ENCODE measurements at places on chromosomes 7 and 10.

DNA sequence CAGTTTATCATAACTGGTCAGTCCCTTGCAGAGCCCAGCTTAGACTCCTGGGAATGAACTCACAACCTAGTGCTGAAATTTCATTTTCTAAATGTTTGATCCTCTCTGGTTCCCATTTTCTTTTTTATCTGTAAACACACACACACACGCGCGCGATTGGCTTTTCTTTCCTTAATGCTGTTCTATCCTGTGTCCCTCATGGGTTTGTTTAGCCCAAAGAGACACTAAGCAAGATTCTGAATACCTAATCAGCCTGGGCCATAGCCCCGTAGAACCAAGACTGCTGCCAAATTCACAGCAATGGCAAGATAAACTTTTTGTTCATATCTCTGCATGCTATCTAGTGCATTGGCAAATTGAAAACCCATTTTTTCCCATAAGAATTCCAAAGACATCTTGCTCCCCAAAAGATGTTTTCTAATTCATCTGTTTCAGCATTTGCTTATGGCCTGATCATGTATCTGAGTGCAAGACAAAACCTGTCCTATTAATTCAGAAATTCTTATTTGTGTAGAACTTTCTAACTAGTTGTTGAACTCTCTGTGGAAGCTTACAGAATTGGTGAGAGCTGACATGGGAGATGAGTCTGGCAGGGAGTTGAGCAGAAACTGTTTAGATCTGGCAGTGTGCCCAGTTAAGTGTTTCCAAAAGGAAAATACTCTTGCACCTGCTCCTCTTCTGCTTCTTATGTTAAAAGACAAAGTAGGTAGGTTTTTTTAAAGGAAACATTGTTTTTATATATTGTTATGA lies 1.8 kb upstream of the IFIT1 start:
- no peak for DNase-seq

- DNase-seq = no peak
Measured at GRCh38 chr10:90817128-90817889, 40.5 kb downstream of the HTR7 start.

DNA sequence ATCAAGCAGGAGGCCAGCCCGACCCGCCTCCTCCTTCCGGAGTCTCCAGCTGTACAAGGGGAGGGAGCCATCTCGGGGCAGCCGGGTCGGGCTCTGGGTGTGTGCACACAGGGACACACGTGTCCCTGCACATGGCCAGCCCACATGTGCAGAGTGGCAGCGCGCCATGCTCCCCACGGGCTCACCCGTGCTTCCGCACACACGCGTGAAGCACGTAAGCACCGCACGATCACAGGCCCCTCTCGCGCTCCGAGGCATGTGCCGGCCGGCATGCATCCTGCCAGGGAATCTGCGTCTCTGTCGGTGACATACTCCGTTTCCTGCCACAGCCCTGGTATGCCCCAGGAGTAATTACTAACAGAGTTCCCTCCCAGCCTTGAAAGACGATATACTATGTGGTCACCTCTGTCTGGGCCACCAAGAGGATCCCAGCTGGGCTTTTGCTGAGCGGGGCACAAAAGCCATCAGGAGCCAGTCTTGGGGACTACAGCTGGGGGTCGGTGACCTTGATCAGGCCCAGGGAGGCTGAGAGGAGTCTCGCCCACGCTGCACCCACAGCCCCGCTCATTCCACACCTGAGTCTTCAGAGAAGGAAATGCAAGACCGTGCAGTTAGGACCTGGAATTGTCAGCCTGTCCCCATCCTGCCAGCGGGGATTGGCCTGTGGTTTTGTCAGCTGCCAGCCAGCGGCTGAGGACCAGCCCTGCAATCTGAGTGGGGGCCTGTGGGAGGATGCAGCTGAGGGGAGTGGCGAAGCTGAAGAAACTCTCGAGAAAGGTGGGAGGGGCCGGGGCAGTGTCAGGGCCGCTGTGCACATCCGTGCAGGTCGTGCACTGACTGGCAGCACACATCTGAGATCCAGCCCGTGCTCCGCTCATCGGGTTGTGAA lies 11.0 kb upstream of the LFNG start:
- no peak for DNase-seq

GRCh38 chr7:155534691-155535090 lies 11.7 kb downstream of the CNPY1 start:
- DNase-seq = no peak

GRCh38 chr7:131302876-131303707 lies 24.6 kb upstream of the MKLN1 start:
- DNase-seq = peak; percentile 12

- no peak for DNase-seq
Measured at GRCh38 chr7:157814931-157815705, 478.3 kb downstream of the DNAJB6 start.

DNA sequence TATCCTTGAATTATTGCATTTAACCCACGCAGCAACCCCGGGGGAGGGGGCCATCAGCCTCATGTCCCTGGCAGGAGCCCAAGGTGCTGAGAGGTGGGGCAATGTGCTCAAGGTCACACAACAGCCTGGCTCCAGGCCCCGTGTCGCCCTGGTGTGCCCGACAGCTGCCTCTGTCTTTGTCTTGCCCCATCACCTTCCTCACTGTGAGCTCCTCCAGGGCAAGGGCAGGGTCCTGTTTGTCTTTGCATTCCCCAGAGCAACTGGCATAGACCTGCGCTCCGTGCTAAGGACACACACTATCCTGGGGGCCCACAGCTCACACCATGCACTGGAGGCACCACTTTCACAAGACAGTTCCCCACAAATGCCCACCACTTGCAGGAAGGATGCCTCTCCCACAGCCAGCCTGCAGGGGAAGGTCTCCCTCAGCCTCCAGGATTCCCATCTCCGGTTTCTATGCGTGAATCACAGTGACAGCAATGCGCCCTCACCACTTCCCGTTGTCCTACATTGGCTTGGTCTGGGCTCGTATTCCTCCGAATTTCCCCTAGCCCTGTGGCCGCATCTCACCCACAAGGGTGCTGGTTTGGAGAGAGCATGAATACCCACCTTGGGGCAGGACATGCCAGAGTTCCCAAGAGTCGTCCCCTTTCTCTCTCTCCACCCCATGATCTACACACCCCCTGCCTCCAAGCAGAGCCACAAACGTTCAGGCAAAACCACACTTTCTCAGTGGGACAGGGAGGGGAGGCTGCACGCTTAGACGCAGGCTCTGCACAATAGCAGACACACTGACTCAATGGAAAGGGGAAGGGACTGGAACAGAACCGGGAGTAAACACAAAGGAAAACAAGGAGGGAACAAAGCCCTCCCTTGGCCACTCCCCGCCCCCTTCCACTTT lies 10.3 kb downstream of the ITPRIP start:
- DNase-seq = no peak

DNA sequence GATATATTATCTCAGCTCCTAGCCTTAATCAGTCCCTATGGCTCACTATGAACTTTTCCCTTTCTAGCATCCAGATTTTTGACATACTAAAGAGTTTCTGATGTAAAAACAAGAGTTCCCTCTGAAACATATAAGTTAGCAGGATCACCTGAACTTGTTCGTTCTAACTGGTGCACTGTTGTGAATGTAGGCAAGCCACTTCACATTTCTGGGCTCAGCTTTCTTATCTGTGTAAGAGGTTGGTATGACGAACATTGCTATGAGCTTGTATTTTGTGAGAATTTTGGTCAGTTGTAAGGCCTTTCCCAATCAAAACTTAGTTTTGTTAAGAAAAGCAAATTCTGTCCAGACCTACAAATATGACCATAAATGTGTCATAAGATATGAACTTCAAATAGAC lies 46.1 kb downstream of the MAGI2 start:
- DNase-seq = no peak

DNA sequence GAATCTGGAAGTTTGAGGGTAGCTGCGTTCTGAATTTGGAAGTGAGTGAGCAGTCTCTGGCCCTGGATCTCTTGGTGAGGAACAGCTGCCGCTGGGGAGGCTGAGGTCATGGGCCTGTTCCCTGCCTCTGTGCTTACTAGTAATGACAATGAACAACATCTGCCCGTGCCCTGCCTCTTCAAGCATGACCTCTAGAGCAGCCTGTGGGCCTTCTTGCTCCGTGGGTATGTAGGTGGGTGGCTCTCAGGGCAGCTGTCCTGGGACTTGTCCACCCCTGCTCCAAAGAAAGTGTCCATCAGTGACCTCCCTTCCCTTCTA lies 186.2 kb downstream of the CXCL12 start:
- DNase-seq = no peak

- DNase-seq = peak; percentile 59
Measured at GRCh38 chr7:32204361-32205018, 134.3 kb upstream of the PDE1C start.

GRCh38 chr7:42409296-42409695 lies 172.3 kb upstream of the GLI3 start:
- DNase-seq = no peak

DNA sequence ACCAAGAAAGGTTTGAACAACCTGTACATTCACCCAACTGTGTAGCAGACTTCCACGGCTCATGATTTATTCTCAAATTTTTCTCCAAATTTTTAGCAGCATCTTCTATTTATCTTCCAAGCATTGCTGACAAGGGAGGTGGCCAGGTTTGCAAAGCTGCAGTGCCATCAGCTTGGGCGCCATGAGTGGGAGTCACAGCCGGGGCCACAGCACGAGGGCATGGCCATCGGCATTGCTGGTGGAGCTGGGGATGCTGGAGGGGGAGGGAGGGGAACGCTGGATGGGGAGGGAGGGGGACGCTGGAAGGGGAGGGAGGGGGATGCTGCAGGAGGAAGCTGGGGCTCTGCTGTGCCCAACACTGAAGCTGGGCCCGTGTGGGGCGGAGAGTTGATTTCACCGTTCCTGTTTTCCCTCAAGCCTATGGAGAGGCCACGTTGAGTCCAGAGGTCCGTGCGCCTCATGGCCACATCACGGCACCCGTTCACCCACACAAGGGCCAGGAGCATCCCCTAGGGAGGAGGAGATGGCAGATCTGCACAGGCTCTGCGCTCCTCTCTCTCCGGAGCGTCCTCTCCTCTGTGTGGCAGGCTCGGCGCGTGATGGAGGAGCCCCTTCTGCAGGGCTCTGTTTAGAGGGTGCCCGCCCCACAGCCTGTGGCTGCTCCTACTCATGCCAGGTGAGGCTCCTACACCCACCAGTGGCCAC lies 520.2 kb downstream of the DNAJB6 start:
- DNase-seq = no peak

- no peak for DNase-seq
Measured at GRCh38 chr10:125684581-125684980, 1.6 kb upstream of the TEX36 start.

- DNase-seq = no peak
Measured at GRCh38 chr10:21452203-21452602, 73.3 kb downstream of the SKIDA1 start.

- DNase-seq = no peak
Measured at GRCh38 chr10:13820119-13820963, 233.6 kb downstream of the PRPF18 start.

- no peak for DNase-seq
Measured at GRCh38 chr7:133645884-133646391, 393.1 kb downstream of the EXOC4 start.

DNA sequence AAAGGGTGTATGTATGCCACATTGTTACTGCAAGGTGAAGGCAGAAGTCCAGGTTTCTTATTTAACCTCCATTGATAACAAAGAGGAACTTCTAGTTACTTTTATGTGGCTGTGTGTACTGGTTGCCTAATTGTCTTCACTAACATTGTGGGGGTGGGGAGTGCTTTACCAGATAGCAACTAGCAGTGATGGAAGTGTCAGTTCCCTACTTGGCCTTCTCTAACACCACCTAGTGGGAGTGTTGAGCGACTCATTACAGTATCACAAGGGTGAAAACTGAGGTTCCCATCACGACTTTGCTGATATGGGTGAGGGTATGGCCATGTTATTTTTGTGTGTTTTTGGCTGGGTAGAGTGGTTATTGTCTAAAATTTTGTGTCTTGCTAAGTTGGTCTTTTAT lies 274.4 kb downstream of the THSD7A start:
- peak; percentile 40 for DNase-seq

GRCh38 chr7:106306256-106306655 lies 21.5 kb upstream of the NAMPT start:
- no peak for DNase-seq

- no peak for DNase-seq
Measured at GRCh38 chr7:128832880-128833147, 2.6 kb downstream of the FLNC start.
